ENCODE measurements at places on chromosomes 12 and 14.

GRCh38 chr12:70643939-70644338, 6.7 kb upstream of the PTPRB start:
- no peak for DNase-seq

DNA sequence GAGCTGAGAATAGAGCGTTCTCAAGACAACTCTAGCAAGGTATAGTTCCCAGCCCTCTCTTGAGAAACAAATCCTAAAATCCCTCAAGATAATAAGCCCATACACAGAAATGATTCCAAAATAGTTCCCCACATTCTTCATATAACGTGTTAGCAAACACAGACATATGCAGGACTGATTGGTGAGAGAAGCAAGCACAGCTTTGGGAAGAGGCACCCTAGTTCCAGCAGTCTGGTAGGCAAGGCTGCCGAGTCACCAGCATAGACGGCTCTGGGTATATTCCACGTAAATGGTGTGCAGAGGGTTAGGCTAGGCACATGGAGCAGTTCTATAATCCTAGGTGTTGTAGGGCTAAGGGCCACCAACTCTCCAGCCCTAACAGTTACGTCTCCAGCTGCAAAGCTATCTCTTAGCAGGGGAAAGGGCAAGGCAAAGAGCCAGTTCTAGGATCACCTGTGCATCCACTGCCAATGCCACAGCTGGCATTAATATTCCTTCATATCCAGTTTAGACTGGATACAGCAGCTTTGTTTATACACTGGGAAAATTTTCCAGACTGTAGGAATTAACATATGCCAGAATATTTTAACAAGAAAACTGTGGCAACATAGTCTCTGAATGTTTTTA, 52.9 kb downstream of the SH2B3 start:
- no peak for DNase-seq

DNA sequence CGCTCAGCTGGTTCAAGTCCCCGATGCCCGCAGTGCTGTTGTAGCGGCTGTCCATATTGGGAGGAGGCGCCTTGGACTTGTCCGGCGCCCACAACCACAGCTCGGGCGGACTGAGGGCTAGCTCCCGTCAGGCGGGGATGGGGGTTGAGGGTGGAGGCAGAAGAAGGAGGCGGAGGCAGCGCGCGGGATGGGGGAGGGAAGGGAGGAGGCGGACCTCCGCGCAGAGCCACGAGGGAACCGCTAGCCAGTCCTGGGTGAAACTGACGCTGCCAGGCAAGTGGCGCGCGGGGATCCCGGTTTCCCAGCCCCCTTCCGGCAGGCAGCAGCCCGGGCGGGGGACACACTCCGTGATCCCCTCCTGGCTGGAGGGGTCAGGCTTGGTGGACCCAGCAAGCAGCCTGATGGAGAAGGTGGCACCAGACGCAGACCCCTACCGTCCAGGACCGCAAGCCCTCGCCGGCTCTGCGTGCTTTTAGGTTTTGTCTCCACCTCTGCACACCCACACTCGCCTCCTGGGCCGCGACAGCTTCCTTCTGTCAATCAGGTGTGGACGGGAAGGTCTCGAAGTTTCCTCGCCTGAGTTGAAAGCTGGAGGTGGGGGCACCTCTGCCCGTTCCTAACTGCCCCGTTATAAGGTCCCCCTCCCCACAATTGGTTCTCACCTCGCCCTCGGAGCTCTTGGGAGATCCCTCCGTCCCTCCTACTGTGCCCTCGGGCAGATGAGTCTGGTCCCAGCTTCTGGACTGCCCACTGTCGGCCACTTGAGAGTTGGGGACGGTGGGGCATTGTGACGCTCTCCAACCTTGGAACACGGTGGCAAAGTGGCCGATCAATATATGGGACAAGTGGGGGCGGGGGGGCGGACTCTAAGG, at the start of gene CPNE8:
CPNE8 (minus strand) TSS at position 112 of the 872 bp plus-strand sequence; CDS start at position 55, 57 bp downstream.
- DNase-seq: peak; percentile 92

- DNase-seq: peak; percentile 43
Measured at GRCh38 chr14:91202234-91202974, 42.1 kb downstream of the GPR68 start.

Data from right lobe of liver (tissue), 6 donors.